ENCODE measurements at places on chromosomes 4 and X.

DNA sequence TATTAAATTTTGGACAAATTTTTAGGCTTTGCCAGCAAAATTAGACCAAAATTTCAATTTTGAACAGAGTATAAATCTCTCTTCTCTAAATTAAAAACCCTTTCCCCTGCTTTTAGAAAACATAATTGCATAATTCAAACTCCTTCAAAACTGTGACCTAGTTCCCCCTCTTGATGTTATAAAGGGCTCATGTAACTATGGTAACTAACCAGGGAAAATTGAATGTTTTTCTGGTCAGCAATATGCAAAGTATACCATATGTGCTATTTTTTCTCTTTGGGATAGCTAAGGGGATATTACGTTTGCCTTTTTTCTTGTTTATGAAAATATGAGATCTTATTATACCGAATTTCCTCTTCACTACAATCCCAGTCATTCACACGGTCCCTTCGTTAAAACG is 5.1 kb upstream of the ING2 start:
- no peak for DNase-seq

DNA sequence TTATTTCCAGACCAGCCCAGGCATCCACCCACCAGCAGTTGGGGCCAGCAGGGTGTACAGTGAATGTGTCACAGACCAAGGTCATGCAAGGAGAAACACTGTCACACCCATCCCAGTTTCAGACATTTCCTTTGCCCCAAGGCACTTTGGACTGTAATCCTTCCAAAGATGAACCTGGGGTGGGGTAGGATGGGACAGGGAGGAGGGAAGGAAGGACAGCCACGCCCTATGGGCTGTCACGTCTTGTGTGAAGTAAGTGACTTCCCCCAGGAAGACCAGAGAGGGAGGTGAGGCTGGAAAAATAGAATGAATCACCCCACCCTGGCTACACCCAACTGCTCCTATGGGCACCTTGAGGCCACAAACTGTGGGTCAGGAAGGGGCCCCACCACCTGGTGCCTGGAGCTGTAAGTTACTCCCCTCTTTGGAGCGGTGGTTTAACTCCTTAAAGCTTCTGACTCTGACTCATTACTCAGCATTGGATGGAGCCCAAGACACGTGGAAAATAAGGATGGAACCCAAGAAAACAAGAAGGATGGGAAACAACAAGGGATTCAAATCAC is 349.9 kb upstream of the KLF3 start:
- no peak for DNase-seq

GRCh38 chr4:169774466-169775445 is 17.0 kb upstream of the HPF1 start:
- DNase-seq: no peak

DNA sequence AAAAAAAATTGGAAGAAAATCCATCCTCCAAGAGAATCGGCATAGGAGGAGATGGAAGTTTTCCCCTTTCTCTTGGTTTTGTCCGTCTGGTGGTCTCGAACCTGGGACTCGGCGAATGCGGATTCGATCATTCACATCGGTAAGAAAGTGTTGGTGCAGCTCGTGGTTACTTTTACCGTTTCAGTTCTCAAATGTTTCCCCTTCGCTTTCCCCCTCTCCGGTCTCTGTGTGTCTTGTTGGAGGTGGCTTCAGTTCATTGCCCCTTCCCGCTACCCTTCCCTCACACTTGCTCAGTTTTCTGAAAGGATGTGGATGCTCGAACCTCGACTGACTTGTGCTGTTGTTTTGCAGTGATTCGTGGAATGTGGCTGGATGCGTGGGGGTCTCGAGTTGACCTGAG is 840 bp downstream of the GRID2 start:
- DNase-seq: no peak

- no peak for DNase-seq
Observed at GRCh38 chrX:53266914-53267313, 14.5 kb downstream of the IQSEC2 start.

GRCh38 chr4:171561419-171561818 is 251.8 kb upstream of the GALNTL6 start:
- DNase-seq: no peak

GRCh38 chr4:70925418-70925817 is 23.2 kb downstream of the MOB1B start:
- no peak for DNase-seq

Measured in vagina (tissue), 2 donors.